Activated CD8-positive, alpha-beta memory T cell treated with anti-CD3 and anti-CD28 coated beads, Interleukin-2, amount 50 U/mL, for 48 hours (primary cell): ENCODE measurements at places on chromosomes 5 and 9.

GRCh38 chr5:56154732-56155484 is 78.2 kb downstream of the ANKRD55 start:
- DNase-seq: no peak

DNA sequence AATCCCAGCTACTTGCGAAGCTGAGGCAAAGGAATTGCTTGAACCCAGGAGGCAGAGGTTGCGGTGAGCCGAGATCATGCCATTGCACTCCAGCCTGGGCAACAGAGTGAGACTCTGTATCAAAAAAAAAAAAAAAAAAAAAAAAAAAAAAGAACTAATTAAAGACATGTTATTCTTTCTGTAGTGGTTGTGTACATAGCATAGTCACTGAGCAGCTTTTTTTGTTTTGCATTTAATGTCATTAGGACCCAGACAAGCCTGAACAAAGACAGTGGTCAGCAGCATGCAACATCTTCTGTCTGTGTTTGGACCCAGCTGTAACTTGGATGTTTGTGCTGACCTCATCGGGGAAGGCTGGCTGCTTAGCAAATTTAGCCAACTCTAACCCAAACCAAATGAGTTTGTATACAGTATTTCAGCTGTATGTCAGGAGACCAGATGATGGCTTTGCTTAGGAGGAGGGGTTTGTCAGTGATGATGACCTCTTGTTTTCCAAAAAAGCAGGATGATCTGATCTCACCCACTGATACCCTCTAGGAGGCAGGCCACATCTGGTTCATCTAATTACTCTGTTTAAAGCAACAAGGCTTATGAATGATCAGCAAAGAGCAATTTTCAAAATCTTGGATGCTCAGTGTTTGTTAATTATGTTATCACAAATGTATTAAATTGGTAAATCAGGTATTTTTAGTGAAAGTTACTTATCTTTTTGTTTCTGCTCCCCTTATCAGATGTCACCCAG is 39.5 kb downstream of the SNCAIP start:
- DNase-seq: no peak

DNA sequence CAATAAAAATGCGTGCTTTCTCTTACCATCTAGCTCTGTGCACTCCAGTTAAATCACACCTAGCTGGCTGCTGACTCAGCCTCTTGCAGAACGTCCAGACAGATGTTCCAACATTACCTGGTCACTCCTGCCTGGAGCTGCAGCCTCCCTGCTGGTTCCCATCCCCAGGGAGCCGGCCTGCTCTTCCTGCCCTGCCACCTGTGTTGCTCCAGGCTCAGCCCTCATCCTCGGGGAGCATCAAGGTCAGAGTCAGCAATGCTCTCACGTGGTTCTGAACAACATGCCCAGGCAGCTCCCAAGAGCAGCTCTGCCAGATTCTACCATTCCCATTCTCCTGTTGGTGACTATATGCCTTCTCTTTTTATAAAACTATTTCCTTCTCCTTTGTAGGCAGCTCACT is 81.3 kb downstream of the GADD45G start:
- DNase-seq: no peak

DNA sequence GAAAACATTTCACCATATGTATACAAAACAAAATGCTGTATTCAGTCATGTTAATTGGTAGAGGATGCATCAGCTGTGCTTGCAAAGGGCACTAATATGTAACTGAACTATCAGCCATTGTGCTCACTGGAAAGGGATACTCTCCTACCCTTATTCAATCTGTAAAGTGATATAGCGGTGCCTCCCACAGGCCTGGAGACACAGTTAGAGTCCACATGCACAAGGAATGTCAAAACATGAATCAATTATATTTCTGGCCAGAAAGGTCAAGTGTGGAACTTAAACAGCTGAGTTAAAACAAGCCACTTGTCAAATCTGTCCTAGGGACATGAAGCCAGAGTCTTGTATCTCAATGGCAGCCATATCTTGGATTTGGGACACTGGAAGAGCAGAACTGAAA is 71.2 kb upstream of the IZUMO3 start:
- no peak for DNase-seq

- DNase-seq: peak; percentile 60
These were observed 58.8 kb downstream of the MTRR start for GRCh38 chr5:7927466-7928375.

DNA sequence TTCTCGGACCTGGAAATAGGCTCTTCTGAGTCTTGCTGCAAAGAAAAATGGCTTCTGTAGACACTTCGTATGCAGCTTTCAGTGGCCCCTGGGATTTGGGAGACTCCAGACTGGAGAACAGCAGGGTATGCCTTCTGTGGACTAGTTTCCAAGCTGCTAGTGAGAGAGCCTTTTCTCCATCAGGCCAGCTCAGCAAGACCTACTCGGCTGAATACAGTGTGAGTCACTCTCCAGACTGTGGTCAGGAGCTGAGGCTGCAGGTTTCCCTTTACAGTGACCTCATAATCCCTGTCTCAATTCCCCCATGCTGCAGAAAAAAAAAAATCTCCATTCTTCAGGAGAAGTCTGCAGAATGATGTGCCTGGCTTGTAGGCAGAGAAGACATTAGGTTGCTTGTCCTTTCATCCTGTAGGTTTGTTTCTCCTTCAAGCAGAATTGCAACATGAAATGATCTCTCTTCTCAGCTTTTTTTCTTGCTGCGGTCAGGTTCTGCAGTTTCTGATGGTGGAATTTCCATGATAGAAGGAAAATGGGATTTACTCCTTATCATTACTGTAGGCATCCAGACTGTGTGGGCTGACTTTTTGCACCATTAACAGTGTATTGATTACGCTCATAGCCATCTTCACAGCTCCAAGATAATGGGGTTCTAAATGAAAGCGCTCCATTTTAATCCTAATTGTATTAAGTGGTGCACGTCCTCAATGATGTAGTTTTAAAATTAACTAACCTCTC is 78.3 kb upstream of the TNFSF8 start:
- DNase-seq: no peak
